HS-27A (cell line): ENCODE measurements at places on chromosomes 7 and 10.

DNA sequence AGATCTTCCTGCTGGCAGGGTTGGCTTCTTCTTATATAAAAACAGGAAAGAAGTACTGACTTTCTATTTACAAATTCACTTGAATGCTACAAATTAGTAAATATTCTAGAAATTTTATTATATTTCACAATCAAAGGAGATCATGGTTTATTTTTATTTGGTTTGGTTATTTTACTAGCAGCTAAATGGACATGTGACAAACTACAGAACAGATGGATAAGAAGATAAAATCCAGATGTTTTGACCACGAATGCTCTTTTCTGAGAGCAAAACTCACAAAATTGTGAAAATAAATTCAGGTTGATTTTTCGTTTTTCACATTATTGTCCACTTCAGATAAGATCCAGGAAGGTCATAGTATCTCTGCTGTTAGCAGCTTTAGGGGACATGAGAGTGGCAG lies 55.4 kb downstream of the CACNA2D1 start:
- DNase-seq: no peak

- DNase-seq: no peak
Observed at GRCh38 chr10:128896963-128897362, 570.1 kb upstream of the MGMT start.

DNA sequence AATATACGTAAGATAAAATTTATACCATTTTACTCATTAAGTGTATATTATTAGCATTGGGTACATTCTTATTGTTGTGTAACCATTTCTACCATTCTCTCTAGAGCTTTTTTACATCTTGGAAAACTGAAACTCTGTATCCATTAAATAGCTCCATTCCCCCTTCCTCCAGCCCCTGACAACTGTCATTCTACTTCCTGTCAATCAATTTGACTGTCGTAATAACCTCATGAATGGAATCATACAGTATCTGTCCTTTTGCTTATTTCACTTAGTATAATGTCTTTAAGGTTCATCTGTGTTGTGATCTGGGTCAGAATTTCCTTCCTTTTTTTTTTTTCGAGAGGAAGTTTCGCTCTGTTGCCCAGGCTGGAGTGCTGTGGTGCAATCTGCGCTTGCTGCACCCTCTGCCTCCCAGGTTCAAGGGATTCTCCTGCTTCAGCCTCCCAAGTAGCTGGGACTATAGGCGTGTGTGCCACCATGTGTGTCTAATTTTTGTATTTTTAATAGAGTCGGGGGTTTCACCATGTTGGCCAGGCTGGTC lies 15.6 kb downstream of the ZRANB1 start:
- no peak for DNase-seq

GRCh38 chr10:86062198-86062550 lies 304.4 kb downstream of the GRID1 start:
- DNase-seq: no peak

- DNase-seq: no peak
Observed at GRCh38 chr10:47244560-47245500, 55.2 kb upstream of the GDF10 start.
